ENCODE measurements at places on chromosomes 4 and X.

- DNase-seq = no peak
These were observed 531 bp upstream of the GPRIN3 start for GRCh38 chr4:89308161-89308500.

DNA sequence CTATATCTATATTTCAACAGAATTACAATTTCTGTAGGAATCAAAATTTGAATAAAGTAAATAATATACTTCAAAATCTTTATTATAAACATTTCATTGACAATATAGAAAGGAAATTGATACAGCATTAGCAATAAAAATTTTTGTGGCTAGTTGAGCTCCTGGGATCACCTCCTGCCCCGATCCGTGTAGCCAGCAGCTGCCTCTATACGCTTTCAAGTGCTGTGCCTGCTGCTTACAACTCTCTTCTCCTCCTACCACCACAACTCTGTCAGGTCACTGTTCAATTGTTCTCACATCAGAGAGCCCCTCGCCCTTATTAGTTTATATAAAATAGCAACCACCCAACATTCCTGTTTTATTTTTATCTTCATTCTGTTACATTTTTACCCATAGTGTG lies 27.6 kb downstream of the INPP4B start:
- no peak for DNase-seq

DNA sequence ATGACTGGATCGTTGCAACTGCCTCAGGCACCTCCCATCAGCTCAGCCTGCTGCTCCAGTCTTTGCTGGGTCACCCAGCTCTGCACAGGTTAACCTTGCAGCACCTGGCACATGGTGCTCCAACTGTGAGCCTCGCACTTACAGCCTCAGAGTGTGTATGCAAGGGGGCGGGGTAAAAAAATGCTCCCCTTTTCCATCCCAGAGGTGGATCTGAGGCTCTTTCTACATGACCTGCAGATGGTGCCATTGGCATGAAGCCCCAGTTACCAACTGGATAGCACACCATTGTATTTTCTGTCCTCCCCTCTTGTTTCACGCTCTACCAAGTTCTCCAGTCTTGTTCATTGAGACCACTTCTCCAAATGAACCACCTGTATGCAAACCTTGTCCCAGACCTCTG lies 46.2 kb upstream of the TRPC3 start:
- DNase-seq = no peak

GRCh38 chr4:82741188-82741587 lies 57.4 kb downstream of the SCD5 start:
- no peak for DNase-seq

- DNase-seq = no peak
These were observed 28.3 kb upstream of the CFAP299 start for GRCh38 chr4:80307183-80307735.

DNA sequence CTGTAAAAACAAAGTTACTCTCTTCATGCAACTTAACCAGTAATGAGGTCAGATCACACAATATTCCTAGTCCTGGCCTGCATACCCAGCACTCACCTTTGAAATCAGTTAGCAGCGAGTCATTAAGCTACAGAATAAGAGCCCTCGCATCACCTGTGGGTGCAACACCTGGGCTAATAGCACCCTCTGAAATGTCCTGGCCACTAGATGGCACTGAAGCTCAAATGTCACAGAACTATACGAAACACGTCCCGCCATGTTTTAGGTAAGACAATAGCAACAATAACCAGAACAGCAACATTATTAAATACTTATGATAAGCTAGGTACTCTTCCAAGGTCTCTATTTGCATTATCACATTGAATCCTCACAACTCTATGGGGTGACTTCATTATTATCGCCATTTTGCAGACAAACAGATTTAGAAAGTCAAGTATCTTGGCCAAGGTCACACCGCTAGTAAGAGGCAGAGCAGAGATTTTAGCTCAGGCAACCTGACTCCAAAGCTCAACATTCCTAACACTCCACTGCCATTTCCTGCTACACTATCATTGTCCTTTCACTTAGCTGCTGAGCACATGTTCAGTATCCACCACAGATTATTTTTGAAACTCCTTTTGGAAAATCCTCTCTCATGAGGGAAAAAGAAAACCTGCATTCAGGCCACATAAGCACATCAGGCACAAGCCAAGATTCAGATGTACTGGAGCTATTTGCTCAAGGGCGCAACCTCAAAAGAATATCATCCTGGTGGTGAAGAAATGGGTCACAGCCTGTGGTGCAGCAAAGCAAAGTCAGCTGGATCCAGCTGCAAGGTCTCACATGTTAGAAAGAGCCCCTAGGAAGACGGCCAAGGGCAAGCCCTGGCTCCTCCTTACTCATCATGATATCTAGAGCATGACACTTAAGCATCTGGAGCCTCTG lies 59.5 kb upstream of the KDR start:
- DNase-seq = peak; percentile 13

DNA sequence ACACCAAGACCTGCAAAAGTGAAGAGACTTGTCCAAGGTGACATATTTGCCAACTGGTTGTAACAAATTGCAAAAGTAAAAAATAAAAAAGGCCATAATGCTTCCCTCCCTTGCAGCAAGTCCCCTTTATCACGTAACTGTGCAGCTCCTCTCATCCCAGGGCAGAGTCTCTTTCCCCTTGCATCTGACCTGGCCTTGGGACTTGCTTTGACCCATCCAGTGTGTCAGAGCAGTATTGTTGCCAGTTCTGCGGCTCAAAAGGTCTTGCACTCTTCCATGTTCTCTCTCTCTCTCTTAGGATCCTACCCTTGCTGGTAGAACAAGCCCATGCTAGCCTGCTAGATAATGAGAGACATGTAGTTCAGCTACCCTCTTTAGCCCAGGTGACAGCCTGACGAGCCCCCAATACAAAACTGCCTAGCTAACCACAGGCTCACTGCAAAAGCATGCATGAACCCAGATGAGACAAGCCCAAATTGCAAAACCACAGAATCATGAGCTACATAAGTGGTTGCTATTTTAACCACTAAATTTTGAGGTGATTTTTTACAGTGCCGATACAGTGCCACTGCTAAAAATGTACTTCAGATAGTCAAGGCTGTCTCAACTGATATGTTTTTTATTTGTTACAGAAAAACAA lies 289.5 kb upstream of the PPARGC1A start:
- no peak for DNase-seq

GRCh38 chr4:173852775-173853174 lies 322.7 kb upstream of the HAND2 start:
- no peak for DNase-seq

GRCh38 chrX:136662104-136662503 lies 14.1 kb downstream of the CD40LG start:
- no peak for DNase-seq

DNA sequence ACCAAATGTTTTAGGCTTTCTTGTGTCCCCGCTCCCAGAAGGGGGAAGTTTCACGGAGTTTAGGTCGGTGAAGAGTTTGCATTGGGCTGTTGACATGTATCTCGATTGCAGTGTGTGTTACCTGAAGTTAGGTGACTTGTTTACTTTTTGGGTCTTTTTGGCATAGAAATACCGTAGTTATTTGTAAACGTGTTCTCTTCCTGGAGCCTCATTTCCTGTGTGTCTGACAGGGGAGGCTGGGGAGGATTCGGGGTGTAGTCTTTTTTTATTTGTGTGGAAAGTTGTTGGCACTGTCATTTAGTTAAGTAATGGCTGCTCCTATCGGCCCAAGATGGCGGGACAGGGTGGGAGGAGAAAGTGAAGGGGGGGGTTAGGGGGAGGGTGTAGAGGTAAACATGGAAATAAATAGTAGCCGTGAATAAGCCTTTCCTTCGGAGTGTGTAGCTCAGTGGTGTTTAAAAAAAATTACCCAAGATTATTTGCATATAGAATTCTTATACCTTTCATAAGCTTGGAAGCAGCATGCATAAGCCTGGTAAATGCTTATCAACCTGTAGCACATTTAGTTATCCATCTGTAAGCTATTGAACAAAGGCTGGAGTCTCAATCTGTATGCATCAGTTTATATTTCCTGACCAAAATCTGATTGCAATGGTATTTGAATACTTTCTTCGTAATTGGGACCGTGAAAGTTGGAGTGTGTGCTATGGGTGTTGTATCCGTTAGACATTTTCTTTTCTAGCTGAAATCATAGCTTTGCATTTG lies 1.6 kb downstream of the KDM6A start:
- DNase-seq = no peak

- DNase-seq = no peak
These were observed 31.1 kb downstream of the EFHC2 start for GRCh38 chrX:44312421-44312820.

DNA sequence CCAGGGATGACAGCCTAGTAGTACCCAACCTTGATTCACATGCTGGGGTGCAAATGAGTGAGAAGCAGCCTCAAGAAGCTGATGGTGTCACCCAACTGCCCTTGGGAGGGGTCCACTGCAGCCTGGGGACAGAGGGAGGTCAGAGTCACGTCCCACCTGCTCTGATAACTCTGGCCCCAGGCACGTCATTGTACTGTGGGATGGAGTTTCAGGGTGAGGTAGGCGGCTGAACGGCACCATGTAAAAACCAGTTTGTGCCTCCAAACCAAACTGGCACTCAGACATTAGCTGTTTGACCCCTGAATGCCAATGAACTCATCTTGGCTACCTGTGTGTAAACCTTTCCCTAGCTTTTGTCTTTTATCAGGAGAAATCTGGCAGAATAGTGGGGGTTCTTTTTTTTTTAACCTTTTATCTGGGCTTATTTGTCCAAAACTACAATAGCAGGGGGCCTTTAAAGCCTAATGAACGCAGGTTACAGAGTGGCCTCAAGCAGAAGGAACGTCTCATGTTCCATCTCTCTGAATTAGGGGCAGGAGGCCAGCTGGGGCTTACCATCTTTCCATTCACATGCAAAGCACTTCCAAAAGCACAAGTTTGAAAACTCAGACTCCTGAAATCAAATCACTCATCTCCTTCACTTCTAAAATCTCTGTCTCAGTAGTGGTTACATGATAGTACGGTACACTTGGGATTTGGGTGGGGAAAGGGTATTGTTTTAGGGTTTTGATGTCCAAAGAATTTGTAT lies 89.4 kb downstream of the IRF2 start:
- DNase-seq = no peak

DNA sequence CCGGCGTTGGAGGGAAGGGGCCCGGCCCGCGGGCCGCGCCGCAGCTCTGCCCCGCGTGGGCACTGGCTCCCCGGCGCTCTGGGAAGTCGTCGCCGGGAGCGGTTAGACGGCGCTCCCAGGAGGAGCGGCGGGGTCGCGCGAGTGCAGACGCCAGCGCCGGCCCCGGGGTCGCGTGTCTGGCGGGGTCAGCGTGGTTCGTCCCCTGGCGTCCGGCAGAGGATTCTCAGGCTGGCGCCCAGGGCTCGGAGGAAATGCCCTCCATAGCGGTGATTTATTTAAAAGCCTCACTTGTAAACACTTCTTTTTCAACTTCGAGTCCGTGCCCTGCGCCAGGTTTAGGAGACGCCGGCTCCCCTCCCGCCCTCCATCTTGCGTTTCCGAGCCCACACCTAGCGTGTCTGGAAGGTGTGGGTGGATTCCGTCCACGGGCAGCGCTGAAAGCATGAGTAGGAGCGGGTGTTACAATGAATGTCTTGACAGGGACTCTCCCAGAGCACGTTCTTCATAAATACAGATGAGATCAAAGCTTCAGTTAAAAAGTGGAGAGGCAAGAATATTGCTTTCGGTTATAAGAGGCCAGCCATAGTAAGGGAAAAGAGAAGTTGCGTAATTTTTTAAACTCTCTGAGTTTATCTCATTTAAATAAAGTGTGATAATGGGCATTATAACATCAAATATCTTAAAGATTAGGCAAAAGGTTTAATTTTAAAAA lies 692 bp downstream of the FAM241A start:
- DNase-seq = peak; percentile 43

DNA sequence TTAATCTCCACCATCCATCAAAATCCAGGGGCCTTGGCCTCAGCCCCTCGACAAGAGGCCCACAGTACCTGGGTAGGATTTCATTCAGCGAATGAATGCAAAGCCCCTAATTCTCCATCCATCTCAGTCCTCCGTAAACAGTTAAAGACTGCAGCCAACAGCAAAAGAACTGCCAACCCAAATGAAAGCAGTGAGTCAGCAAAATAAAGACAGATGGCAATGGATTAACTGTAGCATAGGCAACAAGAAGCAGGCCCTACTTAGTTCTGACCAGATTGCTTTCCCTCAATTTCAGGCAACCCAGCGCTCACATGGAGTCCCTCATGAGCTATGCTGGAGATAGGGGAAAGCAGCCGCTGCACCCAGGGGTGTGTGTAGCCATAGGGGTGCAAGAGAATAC lies 21.4 kb downstream of the PLAC1 start:
- DNase-seq = no peak

DNA sequence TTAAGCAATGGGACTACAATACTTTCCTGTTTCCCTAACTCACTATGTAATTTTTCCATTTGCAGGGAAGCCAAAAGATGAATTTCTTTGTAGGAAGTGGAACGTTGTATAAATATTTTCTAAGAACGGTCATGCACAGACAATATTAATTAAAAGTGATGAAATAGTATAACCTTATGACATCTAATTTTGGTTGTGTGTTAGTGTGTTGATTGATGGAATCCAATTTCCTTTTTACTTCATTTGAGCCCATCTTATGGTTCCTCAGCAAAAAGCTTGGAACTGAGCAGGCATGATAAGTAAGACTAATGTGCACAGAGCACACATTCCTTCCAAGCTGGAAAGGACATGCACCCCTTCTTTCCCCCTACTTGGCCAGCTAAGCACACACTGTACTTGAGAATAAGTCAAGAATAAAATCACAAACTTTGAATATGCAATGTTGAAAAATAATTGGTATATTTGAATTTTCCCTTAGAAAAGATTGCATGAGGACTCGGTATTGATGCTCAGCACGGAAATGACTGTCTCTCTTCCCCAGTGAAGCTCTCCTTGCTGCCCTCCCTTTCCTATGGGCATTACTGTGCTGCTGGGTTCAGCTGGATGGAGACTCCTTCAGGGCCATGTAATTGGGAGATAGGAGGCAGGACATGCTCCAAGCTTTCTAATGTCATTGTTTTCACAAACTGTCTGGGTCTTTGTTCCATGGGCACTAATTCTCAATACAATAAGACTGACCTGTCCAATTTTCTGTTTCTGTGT lies 19.2 kb upstream of the PDLIM3 start:
- no peak for DNase-seq

GRCh38 chr4:56630876-56631666 lies 50.0 kb downstream of the HOPX start:
- no peak for DNase-seq

GRCh38 chrX:31392513-31392912 lies 320.7 kb upstream of the FTHL17 start:
- DNase-seq = no peak

GRCh38 chr4:2072971-2073807 lies 14.1 kb downstream of the NAT8L start:
- DNase-seq = no peak

GRCh38 chr4:128483816-128484215 lies 196.2 kb upstream of the PGRMC2 start:
- no peak for DNase-seq

- DNase-seq = no peak
These were observed 106.3 kb downstream of the AFF1 start for GRCh38 chr4:87041141-87041540.

- no peak for DNase-seq
These were observed 68.0 kb downstream of the CCNG2 start for GRCh38 chr4:77225022-77225421.

DNA sequence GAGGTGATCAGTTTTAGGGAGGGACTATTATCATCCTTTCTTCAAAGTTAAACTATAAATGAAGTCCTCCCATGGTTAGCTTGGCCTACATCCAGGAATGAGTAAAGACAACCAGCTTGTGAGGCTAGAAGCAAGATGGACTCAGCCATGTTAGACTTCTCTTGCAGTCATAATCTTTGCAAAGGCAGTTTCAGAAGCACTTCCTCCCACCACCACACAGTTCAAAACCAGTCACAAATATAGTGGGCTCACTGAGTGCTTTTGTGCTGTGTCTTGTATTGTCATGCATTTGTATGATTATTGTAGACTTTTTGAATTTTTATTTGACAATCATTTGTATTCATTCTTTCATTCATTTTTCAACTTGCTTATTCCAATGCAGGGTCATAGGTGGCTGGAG lies 204.5 kb downstream of the ZNF674 start:
- DNase-seq = no peak
